ENCODE measurements at places on chromosomes 5 and 9.

DNA sequence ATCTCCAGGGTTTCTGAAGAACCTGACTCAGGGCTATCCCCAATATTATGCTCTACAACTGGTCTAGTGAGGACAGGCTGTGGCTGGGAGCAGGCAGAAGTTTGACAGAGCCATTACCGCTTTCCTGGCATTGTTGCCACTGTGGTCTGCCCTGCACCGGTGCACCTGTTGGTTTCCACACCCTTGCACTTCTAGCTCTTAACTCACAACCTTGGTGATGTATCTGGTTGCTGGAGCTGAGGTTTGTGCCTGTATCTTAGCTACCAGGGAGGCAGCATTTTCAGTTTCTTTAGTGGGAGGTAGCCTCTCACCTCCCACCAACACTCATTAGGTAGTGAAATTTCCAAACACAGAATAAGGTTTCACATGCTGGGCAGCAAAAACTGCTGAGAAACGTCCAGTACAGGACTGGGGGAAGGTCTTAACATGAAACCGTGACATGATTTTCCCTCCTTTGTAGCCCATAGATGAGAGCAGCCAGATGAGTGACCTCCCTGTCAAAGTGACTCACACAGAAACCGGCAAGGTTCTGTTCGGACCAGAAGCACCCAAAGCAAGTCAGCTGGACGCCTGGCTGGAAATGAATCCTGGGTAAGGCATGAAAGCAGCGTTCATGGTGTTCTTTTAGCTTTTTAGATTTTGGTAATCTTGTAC is 57.7 kb downstream of the SMARCA2 start:
- DNase-seq: no peak

- DNase-seq: no peak
These were observed 61.8 kb upstream of the ARAP3 start for GRCh38 chr5:141743866-141744272.

GRCh38 chr5:57417971-57418370 is 64.6 kb downstream of the ACTBL2 start:
- DNase-seq: no peak

- no peak for DNase-seq
These were observed 25.8 kb downstream of the TJP2 start for GRCh38 chr9:69199769-69200470.

GRCh38 chr9:27701587-27701986 is 128.3 kb upstream of the C9orf72 start:
- no peak for DNase-seq

DNA sequence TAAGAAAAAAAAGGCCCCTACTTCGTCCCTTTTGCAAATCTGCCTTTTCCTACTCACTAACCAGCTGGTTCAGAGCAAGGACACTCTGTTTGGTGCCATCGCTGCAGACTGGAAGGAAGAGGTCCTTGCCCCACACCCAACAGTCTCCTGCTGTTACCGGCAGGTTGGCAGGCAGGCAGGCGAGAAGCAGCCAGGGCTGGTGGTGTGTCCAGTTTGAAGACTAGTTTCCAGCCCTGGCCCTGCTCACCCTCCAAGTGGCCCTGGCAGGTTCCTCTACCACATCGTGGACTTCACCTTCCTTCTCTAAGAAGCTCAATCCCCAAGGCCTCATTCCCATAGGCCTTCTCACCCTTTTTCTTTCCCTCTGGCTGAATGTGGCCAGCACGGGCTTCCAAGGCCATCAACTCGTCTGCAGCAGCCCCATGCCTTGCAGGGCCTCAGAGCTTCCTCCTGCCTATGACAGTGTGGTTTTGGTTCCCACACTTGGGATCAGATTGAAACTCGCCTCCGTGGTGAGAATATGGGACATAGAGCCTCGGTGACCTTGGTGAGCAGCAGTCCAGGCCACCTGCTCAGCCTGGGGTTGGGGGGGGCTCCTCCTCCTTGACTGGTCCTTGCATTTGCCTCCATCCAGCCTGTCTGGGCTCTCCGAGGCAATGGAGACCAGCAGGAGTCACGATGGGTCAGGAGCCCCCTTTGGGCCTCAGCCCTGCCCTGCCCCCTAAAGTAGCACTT is 22.9 kb downstream of the TGFBI start:
- no peak for DNase-seq

GRCh38 chr5:6583049-6583880 is 49.6 kb downstream of the NSUN2 start:
- DNase-seq: no peak

DNA sequence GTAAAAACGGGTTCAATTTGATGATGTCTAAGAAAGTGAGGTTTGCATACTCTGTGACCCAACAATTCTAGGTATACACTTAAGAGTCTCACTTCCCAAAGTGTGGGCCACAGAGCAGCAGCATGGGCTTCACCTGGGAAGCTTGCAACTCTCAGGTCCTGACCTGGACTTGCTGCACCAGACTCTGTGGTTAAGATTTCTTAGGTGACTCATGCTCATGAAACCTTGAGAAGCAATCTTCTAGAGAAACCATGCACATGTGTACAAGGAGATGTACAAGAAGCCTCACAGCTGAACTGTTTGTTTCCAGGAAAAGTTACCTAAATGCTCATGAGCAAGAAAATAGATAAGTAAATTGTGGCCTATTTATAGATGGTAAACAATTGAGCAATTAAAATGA is 30.0 kb downstream of the DNAJC21 start:
- no peak for DNase-seq

DNA sequence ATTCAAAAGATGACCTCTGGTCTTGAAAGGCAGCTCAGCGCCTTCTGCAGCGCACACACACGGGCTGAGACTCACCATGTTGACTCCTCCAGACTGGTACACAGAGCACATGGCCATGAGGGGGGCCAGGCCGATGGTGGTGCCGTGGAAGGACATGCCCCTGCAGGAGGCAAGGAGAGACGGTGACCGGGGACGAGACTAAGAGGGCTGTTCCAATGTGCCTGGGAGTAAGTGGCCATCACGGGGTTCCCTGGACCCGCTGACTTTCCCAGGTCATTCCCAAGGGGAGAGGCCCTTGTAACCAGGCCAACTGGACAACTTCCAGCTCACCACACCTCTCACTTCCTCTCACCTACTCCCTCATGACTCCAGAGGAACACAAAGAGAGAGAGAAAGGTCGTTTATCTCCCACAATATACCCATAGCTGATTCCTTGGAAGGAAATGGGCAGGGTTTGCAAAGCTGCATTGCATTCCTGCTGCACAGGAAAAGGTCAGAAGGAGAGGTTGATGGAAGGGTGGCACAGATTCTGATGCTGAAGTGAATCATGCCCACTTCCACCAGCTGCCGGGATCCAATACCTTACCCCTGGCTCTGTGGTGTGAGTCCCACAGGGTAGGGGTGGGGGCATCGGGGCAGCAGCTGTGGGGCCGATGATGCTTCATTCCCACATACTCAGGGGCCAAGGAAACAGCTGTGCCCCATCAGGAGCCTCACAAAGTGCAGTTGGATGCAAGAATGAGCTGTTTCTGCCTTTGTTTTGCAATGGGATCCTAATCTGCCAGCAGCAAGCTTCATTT is 47.2 kb downstream of the NIPAL4 start:
- DNase-seq: no peak

- DNase-seq: no peak
These were observed 558.5 kb upstream of the PTGER4 start for GRCh38 chr5:40121236-40121635.

GRCh38 chr5:178323961-178324360 is 91.4 kb upstream of the PHYKPL start:
- DNase-seq: no peak

DNA sequence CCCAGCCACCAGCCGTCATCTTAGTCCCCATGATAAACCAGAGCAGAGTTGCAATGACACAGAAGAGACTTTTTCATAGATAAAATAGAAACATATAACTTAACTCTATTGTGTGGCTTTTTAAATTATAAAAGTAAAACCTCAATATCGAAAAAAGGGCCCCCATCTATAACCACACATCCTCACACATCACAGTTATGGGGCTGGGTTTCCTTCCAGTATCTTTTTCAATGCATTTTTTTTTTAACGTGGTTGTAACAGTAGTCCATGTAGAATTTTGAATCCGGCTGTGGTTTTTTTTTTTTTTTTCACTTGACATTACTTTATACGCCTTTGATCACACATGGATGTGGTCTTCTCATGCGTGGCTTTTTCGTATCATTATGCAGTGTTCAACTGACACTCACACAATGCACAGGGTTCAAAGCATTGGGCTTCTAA is 77.4 kb downstream of the CFAP77 start:
- no peak for DNase-seq

GRCh38 chr5:160390787-160391696 is 8.8 kb downstream of the FAM200C start:
- no peak for DNase-seq

GRCh38 chr9:34994260-34994899 is 4.8 kb downstream of the DNAJB5 start:
- DNase-seq: no peak

- no peak for DNase-seq
These were observed 62.1 kb downstream of the ZSWIM6 start for GRCh38 chr5:61394078-61394704.

GRCh38 chr5:96509721-96510350 is 76.8 kb upstream of the PCSK1 start:
- no peak for DNase-seq

DNA sequence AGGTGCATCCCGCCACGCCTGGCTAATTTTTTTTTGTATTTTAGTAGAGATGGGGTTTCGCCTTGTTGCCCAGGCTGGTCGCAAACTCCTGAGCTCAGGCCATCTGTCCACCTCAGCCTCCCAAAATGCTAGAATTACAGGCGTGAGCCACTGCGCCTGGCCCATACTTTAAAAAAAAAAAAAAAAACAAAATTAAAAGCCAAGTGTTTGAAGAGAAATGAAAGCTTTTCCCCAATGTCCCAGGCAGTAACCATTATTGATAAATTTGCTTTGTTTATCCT is 9.5 kb downstream of the PRRC2B start:
- DNase-seq: no peak

- DNase-seq: no peak
These were observed 375.0 kb upstream of the RGMB start for GRCh38 chr5:98398465-98398864.

DNA sequence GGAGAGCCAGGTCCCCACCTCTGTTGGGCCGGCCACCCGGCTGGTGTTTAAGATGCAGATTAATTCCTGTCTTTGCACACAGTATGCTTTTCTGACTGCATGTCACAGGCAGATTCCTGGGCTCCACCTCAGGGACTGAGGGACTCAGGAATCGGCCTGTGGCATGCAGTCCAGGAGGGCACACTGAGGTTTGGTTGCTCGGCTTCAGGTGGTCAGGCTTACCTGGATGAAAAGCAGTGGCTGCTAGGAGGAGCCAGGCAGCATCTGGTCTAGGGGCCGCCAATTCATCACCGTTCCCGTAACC is 1.1 kb downstream of the WDR5 start:
- DNase-seq: no peak

DNA sequence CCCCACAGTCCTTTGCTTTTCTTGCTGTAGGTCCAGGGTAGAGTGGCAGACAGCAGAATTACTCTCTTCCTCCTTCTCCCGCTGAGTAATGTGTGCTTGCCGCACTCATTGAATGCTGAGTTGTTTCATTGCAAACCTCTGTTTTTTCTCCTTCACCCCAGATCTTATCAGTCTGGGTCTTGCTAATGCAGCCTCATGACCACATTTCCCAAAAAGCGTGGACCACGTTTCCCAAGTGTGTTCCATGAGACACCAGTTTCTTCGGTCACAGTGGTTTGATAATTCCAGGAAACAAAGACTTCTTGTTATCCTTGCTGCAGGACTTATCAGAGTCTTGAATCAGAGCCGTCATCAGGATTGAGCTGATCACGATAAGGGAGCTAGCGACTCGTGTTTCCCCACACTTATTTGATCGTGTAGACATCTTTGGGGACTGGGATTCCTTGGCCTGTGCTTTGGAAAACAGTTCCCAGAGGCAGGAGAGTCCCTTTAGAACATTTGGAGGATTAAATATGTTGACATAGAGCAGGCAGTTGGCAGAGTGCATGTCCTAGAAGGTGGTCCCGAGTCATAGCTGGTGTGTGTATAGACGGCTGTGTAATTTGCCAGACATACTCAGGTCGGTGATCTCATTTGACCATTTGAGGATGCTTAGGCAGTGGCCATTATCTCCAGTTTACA is 4.4 kb downstream of the LRRC8A start:
- no peak for DNase-seq

DNA sequence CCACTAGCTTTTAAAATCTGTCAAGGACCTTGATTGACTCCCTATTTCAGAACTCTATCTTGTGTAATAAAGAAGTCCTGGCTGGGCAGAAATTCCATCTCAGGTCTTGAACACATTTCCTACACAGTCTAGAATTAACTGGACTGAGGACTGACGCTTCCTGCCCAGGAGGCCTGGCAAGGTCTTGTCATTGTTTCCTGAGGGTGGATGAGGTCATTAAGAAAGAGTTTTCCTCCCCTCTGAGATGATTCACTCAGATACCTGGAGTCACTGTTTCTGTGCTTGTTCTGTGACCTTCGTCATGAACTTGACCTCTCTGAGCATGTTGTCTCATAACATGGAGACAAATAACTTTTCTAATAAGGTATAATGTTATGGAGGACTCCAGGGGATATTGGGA is 10.0 kb downstream of the MTAP start:
- DNase-seq: no peak

Measured in T-helper 9 cell (primary cell).